Hematopoietic multipotent progenitor cell treated with erythropoietin and hydrocortisone succinate and interleukin-3 and kit ligand, for 4 days (in vitro differentiated cells): ENCODE measurements at places on chromosomes 12 and 14.
A peak's percentile ranks its signal among the peaks of the same experiment; 100 is the strongest.

DNA sequence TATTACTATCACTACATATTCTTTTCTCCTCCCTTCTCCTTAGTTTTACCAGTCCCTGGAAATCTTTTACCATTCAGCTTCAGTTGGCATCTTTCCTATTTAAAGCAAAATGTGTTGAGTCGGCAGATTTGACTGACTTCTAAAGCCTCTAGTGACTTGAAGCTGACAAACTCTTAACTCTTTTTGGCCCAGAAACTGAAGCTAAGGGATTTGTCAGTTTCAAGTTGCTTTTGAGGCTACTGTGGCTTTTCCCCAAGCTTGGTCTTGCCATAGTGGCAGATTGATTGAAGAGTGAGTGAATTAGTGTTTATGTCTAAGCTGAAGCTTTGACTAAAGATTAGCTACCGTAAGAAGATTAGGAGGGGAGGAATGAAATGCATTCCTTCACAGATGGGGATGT lies 104.0 kb downstream of the ETNK1 start:
- no peak for DNase-seq

DNA sequence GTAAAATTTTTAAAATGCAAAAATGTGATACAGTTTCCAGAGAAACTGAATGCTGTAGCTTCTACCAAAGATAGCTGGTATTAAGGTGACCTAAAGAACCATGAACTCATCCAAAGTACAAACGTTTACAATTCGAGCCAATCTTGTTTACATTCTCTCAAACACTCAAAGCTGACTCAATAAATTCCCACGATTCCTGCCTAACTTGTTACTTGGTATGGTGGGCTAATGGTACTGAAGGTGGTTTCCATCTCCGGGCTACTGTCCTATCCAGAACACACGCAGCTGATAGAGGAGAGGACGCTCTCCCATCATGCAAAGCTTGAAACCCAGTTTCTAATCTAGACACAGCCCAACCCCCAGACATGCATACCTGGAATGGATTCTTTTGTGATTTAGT lies 31.5 kb downstream of the RAD9B start:
- DNase-seq, result no peak

- no peak for DNase-seq
Measured at GRCh38 chr14:59060841-59061240, 127.6 kb upstream of the DAAM1 start.

GRCh38 chr12:88142610-88142991 lies 494 bp downstream of the TMTC3 start:
- DNase-seq, result no peak

DNA sequence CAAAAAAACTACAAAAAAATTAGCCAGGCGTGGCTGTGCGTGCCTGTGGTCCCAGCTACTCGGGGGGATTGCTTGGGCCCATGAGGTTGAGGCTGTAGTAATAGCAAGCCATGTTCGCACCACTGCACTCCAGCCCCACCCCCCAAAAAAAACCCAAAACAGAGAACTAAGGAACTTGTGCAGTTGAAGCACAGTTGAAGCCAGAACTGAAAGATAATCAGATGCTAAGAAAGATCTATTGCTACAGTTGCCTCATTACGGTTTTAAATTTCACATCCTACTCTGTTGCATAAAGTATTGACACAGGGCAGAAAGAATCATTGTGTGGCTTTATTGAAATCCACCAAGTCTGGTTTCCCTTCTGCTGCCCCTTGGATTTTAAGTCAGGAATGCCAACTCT lies 3.8 kb downstream of the CS start:
- peak; percentile 55 for DNase-seq

DNA sequence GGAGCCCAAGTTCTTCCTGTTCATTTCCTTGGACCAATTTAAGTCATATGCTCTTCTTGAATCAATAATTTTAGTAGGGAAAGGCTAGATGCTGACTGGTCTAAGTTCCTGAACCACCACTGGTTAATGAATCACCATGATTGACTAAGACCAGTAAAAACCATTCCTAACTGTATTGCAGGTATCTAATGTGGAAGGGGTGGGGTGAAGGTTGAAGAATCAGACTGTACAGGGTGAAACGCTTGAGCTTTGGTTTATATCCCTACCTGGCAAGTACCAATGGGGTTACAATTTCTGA lies 100.1 kb downstream of the DYRK2 start:
- DNase-seq, result no peak

DNA sequence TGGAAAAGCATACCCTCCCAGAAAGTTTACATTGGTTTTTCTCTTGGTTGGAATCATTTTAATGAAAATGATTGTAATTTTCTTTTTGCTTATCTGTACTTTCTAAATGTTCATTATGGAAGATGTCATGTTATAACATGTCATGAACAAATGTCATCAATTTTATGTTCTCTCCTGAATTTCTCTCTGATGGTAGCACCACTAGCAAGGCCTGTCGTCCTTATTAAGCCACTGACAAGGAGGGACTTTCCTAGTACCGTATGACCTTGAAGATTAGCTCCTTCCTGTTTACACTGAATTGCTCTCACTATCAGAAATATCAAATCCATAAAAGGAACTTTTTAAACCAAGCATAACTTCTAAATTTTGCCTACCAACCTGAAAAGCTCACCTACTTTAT lies 99.0 kb downstream of the ESR2 start:
- no peak for DNase-seq

GRCh38 chr14:91149462-91149861 lies 35.6 kb downstream of the DGLUCY start:
- peak; percentile 93 for DNase-seq

GRCh38 chr12:115866909-115867525 lies 410.5 kb downstream of the MED13L start:
- peak; percentile 17 for DNase-seq

DNA sequence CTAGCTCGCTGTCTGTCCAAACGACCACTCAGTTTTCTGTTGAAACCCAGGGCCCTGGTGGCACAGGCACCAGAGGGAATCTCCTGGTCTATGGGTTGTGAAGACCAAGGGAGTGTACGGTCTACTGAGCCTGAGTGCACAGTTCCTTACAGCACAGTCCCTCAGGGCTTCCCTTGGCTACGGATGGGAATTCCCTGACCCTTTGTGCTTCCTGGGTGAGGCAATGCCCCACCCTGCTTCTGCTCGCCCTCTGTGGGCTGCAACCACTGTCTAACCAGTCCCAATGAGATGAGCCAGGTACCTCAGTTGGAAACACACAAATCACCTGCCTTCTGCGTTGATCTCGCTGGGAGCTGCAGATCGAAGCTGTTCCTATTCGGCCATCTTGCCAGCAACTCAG lies 22.6 kb downstream of the GPHN start:
- DNase-seq, result no peak

DNA sequence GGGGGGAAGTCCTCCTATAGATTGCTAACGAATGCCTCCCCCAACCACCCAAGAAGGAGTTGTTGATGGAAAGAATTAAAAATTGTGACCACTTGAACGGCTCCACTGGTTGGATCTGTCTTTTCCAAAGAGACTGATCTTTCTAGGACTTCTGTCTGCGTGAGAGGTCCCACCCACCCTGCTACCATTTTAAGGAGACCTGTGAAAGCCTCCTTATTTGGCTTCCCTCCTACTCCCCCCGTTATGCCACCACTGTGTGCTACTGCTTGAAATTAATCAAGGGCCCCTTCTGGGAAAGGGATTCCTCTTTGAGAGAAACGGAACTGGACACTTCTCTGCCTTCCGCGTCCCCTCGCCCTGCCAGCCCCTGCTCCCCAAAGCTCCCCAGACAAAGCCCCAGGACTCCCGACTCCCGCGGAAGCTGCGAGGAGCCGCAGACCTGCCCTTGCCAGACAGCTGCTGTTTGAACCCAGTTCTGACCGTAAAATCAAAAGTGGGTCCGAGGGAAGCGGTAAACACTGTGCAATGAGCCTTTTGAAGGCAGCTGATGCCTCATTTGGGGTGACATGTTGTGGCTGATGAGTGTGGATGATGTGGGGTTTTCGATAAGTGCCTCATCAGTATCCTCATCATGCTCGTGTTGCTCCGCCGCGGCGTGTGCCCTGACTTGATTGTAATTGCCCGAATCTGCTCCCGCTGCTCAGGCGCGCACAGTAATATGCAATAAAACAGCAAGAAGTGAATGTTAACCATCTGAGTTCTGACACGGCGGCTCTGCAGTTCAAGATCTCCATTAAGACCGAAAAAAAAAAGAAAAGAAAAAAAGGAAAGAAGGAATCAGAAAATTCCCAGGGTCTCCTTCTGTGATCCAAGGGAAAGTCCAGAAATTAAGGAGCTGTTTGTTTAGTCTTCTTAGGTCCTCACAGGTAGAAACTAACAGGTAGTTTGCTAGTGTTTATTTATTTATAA lies 48.2 kb downstream of the MBIP start:
- peak; percentile 24 for DNase-seq

DNA sequence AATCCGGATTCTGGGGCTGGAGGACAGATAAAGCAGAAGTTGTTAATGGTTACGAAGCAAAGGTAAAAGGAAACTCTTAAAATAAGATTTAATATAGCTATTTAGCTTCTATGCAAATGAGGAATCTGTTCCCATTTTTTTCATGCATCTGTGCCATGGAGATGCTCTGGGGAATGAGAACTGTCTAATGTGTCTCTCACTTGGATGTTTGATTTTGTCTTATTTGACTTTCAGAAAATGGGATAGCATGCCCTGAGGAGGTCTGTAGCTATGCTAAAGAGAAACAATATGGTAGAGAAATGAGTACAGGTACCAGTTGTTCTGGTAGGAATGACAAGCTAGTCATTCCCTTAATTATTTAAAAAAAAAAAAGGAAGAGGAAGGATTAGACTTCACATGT lies 24.3 kb downstream of the C12orf76 start:
- DNase-seq, result no peak

GRCh38 chr12:10075451-10075850 lies 23.3 kb downstream of the CLEC1A start:
- no peak for DNase-seq

DNA sequence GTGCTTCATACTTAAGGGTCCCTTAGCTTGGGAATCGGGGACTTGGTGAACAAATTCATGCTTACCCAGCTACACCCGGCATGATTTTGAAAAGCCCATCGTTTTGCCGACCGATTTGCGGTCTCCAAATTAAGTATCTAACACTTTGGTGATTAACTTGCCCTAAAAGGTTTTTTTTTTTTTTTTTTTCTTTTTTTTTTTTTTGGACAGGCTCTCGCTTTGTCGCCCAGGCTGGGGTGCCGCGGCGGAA lies 843 bp upstream of the HSP90AA1 start:
- DNase-seq, result no peak
